Fibroblast of mammary gland (primary cell): ENCODE measurements at places on chromosomes 3 and 15.
A peak's percentile ranks its signal among the peaks of the same experiment; 100 is the strongest.

GRCh38 chr3:195553268-195553667, 10.1 kb upstream of the PPP1R2 start:
- no peak for DNase-seq

DNA sequence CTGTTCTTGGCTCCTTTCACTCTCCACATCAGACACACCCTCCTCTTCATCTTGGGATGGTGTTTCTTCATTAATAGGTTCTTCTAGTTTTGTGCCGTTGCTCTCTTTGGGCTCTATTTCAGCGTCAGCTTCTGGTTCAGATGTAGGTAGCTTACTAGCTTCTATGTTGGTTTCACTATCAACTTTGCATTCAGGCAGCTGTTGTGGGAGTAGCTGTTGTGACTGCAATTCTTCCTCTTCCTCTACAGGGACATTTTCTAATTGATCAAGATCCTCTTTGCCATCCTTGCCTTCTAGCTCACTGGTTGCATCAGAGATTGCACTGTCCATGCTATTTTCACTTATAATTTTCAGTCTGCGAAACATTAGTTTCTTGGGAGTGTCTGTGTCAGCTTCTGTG, 80.1 kb downstream of the SETD2 start:
- no peak for DNase-seq

DNA sequence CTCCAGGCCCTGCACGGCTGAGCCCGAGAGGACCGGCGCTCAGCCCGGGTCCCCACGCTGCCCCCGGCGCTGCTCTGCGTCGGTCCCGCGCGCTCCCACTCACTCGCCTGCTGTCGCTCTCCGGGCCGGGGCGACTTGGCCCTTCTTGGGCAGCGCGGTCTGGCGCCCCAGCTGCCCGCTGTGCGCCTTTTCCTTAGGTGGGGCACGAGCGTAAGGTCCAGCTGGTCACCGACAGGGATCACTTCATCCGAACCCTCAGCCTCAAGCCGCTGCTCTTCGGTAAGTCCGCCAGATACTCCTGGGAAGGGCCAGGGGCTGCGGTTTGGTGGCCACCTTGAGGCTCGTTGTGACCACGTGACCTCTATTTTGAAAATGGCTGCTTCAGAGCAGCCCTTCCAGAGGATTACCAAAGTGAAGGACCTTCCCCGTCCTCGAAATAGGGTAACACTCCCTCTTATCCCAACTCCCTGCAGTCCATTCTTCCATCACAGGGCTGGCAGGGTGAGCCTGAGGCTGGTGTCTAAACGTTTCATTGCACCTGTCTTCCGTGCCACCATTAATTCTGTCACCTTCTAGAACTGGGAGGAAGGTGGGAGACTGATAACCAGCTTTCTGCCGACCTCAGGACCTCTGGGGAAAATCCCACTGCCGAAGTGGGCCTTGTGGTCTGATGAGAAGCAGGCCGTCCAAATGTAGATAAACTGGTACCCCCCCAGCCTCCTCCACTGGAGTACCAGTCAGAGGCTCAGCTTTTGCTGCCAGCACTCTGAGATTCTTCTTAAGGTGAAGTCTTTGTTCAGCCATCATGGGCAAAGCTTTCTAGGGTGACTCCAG, 812 bp downstream of the P4HTM start:
- no peak for DNase-seq

DNA sequence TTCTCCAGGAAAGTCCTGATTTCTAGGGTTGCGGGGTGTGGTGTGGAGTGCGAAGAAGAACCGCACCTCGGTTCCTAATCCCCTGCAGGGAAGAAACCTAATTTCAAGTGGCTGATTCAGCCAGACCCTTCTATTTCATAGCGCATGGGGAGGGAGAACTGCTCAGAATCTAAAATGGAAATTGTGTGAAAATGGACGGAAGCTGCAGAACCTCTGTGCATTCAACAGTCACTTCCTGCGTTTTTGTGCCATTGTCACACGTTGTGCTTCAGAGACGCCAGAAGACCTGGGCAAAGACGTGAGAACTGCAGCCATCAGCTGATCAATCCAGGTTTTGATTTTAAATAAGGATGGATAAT, 1.2 kb downstream of the SIDT1 start:
- DNase-seq, result no peak

GRCh38 chr3:49722896-49723295, 855 bp downstream of the GMPPB start:
- no peak for DNase-seq

DNA sequence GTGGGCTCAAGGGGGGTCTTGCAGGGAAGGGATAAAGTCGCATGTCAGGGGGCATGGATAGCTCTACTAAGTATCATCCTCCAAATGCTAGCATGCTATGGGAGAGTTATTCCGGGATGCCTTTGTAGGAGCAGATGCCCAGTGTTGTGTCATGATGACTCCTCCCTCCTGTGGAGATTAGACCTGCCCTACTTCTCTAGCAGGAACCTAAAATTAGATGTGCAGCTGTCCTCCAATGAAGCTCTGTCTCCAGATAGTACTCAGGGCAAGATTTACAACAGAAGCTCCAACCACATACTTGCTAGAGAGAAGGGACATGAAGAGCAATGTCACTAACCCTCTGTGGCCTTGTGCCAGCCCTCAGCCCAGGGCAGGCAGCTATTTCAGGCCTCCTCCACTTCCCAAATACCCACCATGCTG, 82.5 kb downstream of the AGBL1 start:
- DNase-seq, result no peak

DNA sequence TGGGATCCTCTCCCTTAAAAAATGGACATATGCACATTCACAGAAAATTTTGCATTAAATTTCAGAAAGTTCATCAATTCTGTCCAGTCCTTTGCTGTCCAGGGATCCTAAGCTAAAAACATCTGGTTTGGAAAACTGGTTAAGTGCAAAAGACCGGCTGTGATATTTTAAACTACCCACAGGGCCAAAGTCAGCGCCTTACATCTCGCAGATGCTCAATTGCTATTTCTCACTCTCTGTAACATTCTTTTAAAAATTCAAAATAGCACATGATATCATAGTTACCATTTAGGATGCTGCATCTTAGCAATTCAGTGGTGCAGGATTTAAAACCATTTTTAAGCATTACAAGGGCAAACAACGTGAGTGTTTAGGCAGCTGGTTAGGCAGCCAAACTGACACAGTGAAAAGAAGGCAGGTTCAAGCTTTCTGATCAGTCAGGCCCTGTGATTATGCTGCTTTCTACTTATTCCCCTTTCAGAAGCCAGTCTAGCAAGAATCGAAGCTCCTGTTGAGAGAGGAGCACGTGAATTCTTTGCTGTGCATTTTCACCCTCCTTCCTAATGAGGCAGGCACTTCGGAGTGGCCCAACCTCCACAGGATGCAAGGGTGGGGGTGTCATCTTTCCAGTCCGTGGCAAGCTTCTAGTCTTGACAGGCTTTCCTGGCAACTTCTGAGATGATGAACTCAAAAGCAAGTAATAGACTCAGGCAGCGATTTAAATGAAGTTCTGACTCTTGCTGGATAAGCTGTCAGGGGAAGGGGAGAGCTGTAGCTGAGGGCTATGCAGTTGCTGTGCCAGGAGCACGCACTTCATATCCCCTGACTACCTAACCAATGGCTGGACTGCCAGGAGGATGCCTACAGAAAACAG, 8.8 kb downstream of the PRICKLE2 start:
- DNase-seq, result peak; percentile 70

DNA sequence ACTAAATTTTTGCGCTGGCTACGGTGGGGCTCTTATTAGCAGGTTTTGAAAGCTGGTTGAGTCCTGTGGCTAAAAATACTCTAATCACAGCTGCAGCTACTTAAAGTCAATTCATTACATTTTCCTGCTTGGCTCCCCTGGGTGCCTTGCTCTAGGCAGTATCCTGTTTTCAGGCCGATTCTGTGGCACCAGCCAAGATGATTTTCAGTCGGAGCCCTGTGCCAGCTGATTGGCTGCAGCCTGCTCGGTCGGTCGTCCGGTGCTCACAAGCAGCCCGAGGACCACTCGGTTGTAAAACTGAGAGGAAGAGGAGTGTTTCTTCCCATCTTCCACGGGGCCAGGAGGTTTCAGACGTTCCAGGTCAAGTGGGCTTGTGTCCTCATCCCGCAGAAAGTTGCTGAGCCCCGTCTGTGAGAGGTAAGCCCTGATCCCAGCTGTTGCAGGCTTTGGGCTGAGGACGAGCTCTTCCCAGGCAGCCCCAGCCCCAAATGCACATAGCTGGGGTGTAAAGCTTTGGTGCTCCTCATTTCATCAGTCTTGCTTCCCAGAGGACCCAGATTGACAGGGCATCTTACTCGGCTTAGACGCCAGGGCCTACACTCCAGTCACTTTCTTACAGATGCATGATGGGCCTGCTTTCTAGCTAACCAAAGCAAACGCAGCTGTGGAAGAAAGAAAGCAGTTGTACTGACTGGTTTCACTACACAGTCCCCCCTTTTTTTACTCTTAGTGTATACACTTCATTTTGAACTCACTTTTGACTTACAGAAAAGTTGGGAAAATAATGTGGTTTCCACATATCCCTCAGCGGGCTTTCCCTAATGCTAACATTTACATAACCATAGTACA, 15.9 kb downstream of the LYSMD4 start:
- DNase-seq, result peak; percentile 45

- DNase-seq, result peak; percentile 92
These were observed 4.9 kb upstream of the TMEM212 start for GRCh38 chr3:171838218-171838720.

DNA sequence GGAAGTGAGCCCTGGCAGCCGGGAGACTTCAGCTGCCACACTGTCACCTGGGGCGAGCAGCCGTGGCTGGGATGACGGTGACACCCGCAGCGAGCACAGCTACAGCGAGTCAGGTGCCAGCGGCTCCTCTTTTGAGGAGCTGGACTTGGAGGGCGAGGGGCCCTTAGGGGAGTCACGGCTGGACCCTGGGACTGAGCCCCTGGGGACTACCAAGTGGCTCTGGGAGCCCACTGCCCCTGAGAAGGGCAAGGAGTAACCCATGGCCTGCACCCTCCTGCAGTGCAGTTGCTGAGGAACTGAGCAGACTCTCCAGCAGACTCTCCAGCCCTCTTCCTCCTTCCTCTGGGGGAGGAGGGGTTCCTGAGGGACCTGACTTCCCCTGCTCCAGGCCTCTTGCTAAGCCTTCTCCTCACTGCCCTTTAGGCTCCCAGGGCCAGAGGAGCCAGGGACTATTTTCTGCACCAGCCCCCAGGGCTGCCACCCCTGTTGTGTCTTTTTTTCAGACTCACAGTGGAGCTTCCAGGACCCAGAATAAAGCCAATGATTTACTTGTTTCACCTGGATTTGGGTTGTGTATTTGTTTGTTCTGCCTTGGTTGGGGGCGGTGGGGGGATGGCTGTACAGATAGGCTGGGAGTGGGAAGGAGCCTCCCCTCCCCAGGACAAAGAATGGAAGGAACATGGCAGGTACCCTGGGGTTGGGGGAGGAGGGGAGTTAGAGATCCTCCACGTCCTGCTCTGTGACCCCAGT, 2.9 kb upstream of the GRM2 start:
- no peak for DNase-seq

GRCh38 chr15:98914626-98915025, 93.0 kb downstream of the PGPEP1L start:
- DNase-seq, result peak; percentile 95

- DNase-seq, result no peak
These were observed 8.3 kb downstream of the B3GALNT1 start for GRCh38 chr3:161096771-161097367.

- DNase-seq, result no peak
These were observed 160.9 kb upstream of the SATB1 start for GRCh38 chr3:18586076-18586475.

DNA sequence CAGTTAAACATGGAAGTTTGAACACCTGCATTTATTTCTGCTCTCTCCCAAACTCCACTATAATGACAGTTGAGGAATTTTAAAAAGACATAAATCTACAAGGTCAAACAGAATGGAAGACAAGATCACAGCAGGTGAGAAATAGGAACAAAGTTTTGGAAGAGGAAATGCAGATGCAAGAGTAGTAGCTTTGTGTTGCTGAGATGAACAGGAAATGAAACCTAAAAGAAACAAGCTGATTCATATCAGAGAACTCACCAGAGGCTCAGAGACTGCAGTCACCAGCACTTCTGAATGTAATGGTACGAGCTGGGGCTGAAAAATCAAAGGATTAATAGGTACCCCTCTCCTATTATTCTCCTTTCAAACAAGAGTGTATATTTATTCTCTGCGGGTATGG, 459.9 kb downstream of the RAP2B start:
- DNase-seq, result no peak

- no peak for DNase-seq
These were observed 332.3 kb upstream of the EPHA3 start for GRCh38 chr3:88775026-88775690.

GRCh38 chr3:23552506-23552905, 253.2 kb upstream of the UBE2E1 start:
- DNase-seq, result no peak

- DNase-seq, result no peak
These were observed 12.3 kb downstream of the POGLUT1 start for GRCh38 chr3:119481079-119481478.

DNA sequence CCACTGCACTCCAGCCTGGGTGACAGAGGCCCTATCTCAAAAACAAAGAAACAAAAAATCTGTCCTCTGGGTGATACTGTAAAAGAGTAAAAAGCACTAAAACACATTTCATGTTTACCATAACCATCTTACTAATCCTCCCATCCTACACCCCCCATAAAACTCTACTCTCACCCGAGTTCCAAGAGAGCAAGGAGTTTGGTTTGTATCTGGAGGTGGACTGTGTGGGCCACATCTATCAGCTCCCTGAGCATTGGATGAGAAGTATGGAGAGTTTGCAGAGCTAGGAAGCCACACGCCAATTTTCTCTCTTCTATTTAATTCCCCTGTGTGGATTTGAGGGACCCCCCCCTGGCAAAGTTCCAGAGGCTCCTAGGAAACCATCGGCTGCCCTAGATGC, 80.0 kb downstream of the ATP10A start:
- no peak for DNase-seq

DNA sequence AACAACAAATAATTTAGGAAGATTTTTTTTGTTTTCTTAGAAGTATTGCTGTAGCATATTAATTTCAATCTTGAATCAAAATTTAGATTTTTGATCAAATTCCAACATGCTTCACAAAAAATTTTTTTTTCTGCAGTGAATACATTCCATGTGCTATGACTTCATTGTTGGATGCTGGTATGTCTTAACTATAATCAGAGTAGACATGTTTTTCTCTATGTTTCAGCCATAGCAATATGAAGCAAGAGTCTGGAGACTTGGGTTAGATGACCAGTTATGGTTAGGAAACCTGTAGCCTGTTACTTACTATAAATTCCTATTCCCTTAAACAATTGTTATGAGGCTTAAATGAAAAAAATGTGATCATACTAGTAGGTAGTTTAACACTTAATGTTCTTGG, 176.1 kb upstream of the CHL1 start:
- peak; percentile 5 for DNase-seq

DNA sequence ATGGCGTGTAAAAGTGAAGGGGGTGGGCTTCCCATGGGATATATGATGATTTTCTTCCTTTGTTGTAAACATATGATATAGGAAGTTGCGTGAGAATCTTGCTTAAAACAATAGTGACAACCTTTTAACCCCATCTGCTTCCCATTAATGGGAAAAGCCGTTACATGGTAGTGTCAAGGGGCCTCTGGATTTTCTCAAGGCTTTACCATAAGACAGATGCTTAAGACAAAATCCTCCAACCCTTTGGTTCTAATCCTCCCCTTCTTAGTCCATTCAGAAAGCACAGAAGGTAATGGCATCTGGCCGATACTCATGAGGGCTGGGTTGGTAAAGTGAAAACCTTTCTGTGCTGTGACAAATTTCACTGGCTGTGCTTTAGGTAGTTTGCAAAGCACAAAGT, 25.0 kb downstream of the DPH3 start:
- DNase-seq, result peak; percentile 85
